T-cell (primary cell): ENCODE measurements at places on chromosomes 13 and 19. TPM values are rescaled to one million over a fixed set of nuclear protein-coding genes. Genes with fewer than 3 reads are reported as not detected.

- DNase-seq = no peak
Observed at GRCh38 chr19:5099701-5100221, 130.8 kb downstream of the KDM4B start.

Gene CD79A
- 51.1 TPM for total RNA-seq

- DNase-seq = no peak
Observed at GRCh38 chr13:35231426-35231825, 245.1 kb downstream of the MAB21L1 start.

DNA sequence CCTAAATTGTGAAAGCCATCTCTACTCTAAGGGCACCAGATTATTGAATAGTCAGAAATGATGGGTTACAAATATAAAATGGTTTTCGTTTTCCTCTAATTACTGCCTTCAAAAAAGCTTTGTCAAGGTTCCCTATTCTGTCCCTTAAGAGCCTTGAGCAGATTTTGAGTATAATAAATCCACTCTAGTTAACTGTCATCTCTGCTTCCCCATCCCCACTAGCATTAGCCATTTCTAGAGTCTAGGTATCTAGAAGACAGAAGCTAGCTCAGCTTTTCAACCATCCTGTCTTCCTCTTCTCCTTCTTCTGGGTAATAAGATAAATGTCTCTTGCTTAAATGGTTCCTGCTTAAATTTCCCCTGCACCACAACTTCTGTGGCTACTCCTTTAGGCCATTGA lies 290.4 kb downstream of the DACH1 start:
- no peak for DNase-seq

DNA sequence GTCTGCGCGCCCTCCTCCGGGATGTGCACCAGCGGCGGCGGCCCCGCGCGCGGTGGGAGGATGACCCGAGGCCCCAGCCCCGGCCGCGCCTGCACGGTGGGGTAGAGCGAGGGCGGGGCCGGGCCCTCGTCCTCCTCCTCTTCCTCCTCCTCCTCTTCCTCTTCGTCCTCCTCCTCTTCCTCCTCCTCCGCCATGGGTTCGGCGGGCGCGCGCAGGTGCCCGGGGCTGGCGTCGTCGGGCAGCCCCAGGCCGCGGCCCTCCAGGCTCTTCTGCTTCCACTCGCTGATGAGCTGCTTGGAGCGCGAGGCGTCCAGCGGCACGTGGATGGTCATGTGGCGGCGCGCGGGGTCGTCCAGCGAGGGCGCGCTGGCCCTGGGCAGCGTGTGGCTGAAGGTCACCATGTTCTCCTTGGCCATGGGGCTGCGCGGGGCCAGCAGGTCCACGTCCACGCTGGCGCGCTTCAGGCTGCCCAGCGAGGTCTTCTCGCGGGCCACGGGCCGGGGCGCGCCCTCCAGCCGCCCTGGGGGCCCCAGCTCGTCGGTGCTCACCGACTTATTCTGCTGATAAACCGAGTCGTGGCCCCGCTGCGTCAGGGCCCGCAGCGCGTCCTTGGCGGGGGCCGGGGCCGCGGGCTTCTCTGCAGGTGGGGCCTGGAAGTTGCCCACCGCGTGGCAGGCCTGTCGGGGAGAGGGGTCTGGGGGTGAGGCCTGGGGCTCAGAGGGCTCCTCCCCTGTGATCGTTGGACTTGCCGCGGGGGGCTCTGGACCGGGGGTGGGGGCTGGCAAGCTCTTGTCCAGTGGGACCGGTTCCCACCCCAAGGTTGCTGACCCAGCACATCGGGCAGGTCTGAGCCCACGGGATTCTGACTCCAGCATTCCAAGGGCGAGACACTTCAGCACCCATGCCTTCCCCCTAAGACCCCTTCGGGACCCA lies 8.3 kb downstream of the PLPPR3 start:
- DNase-seq = no peak

- DNase-seq = no peak
Observed at GRCh38 chr13:46850214-46850613, 46.6 kb downstream of the HTR2A start.

GRCh38 chr13:58597552-58597951 lies 966.0 kb downstream of the PCDH17 start:
- DNase-seq = no peak

Gene CEACAM20
- not detected for total RNA-seq
